ENCODE measurements at places on chromosomes 2 and 18. TPM values are rescaled to one million over a fixed set of nuclear protein-coding genes. Genes with fewer than 3 reads are reported as not detected.

The EML6 gene
- total RNA-seq = 0.89 TPM

The INHBB gene
- total RNA-seq = 0.07 TPM

The TCF23 gene
- total RNA-seq = not detected

The ACOXL gene
- not detected for total RNA-seq

The CRIM1 gene
- total RNA-seq = 620 TPM

The MRO gene
- not detected for total RNA-seq

The HOXD13 gene
- not detected for total RNA-seq

The ATP6V1B1 gene
- not detected for total RNA-seq

The CPLX4 gene
- not detected for total RNA-seq

The CYP26B1 gene
- total RNA-seq = 19.7 TPM

The ALLC gene
- not detected for total RNA-seq

The PLCL1 gene
- 2.0 TPM for total RNA-seq

The MALL gene
- total RNA-seq = 171 TPM

The OTX1 gene
- total RNA-seq = 0.10 TPM

The CNDP1 gene
- not detected for total RNA-seq

The SOX11 gene
- not detected for total RNA-seq

The RPRM gene
- not detected for total RNA-seq

The ADAM23 gene
- 5.0 TPM for total RNA-seq

The TDRD15 gene
- total RNA-seq = not detected

The DNER gene
- total RNA-seq = 2.6 TPM

The TUBA4B gene
- total RNA-seq = not detected

The SCN2A gene
- under 0.01 TPM for total RNA-seq

The STARD6 gene
- total RNA-seq = not detected

The MC5R gene
- total RNA-seq = not detected

The TTN gene
- total RNA-seq = 4.7 TPM

The CD8B2 gene
- total RNA-seq = not detected

The PPM1B gene
- total RNA-seq = 9.8 TPM

The SIX3 gene
- total RNA-seq = not detected

The ANKRD62 gene
- not detected for total RNA-seq

The RHBDD1 gene
- 7.0 TPM for total RNA-seq

The NPHP1 gene
- total RNA-seq = 5.7 TPM

The DSC2 gene
- 0.07 TPM for total RNA-seq

The C2orf15 gene
- not detected for total RNA-seq

The TP53I3 gene
- 114 TPM for total RNA-seq

The RDH14 gene
- 19.7 TPM for total RNA-seq

The HOXD12 gene
- not detected for total RNA-seq

The PJVK gene
- not detected for total RNA-seq

The IL36A gene
- not detected for total RNA-seq

The ST8SIA5 gene
- not detected for total RNA-seq

The DUSP2 gene
- 0.74 TPM for total RNA-seq

The DNAH6 gene
- under 0.01 TPM for total RNA-seq

The AP1S3 gene
- total RNA-seq = 3.7 TPM

The RGPD4 gene
- total RNA-seq = not detected

The CCDC141 gene
- 0.13 TPM for total RNA-seq

The ETAA1 gene
- total RNA-seq = 20.1 TPM

The CTDP1 gene
- total RNA-seq = 22.5 TPM

The DTYMK gene
- total RNA-seq = 134 TPM

The AGXT gene
- not detected for total RNA-seq

The FLACC1 gene
- total RNA-seq = not detected

The HAAO gene
- total RNA-seq = not detected

The KIF5C gene
- 0.25 TPM for total RNA-seq

The FBXO36 gene
- 2.6 TPM for total RNA-seq

The CABYR gene
- 6.4 TPM for total RNA-seq

The SAG gene
- total RNA-seq = not detected

The SGPP2 gene
- total RNA-seq = not detected

The SPHKAP gene
- not detected for total RNA-seq

The TUBA3E gene
- total RNA-seq = not detected

The C2orf92 gene
- total RNA-seq = not detected

Data from mammary microvascular endothelial cell (primary cell).